Suprapubic skin (tissue), 4 donors: ENCODE measurements at places on chromosomes 2 and 18. TPM values are rescaled to one million over a fixed set of nuclear protein-coding genes. Genes with fewer than 3 reads are reported as not detected.

Gene NEB
- 19.1 TPM for total RNA-seq

Gene TMEM37
- total RNA-seq, result 1.6 TPM

Gene GPR35
- total RNA-seq, result 7.5 TPM

Gene HOXD13
- not detected for total RNA-seq

Gene ATP6V1C2
- total RNA-seq, result 1,335 TPM

Gene FAP
- 3.1 TPM for total RNA-seq

Gene C18orf32
- 21.4 TPM for total RNA-seq

Gene SLC9A2
- total RNA-seq, result 3.3 TPM

Gene LRRTM4
- total RNA-seq, result not detected

Gene POTEC
- not detected for total RNA-seq

Gene CYP1B1
- 12.9 TPM for total RNA-seq

Gene DES
- total RNA-seq, result 30.2 TPM

Gene LANCL1
- 48.6 TPM for total RNA-seq

Gene OR6B2
- not detected for total RNA-seq

Gene DPYSL5
- not detected for total RNA-seq

Gene SLC14A1
- 9.0 TPM for total RNA-seq

Gene KCNJ13
- total RNA-seq, result 1.6 TPM

Gene LHCGR
- total RNA-seq, result not detected

Gene HDAC4
- 51.4 TPM for total RNA-seq

Gene BBS5
- total RNA-seq, result 24.1 TPM

Gene CXCR1
- 0.87 TPM for total RNA-seq

Gene BMP10
- not detected for total RNA-seq

Gene MEP1B
- not detected for total RNA-seq

Gene COBLL1
- total RNA-seq, result 63.4 TPM

Gene TGFA
- 19.2 TPM for total RNA-seq

Gene C2orf80
- total RNA-seq, result not detected

Gene DYSF
- 3.0 TPM for total RNA-seq

Gene RAB27B
- total RNA-seq, result 18.0 TPM

Gene ST8SIA5
- not detected for total RNA-seq

Gene ATAD2B
- total RNA-seq, result 31.0 TPM

Gene CELF4
- not detected for total RNA-seq

Gene THSD7B
- total RNA-seq, result 1.1 TPM

Gene TCF4
- total RNA-seq, result 172 TPM

Gene GNAL
- 17.2 TPM for total RNA-seq

Gene FABP1
- total RNA-seq, result not detected

Gene ABCG5
- total RNA-seq, result not detected

Gene C2orf72
- total RNA-seq, result 4.5 TPM

Gene NIFK
- 74.8 TPM for total RNA-seq

Gene SERPINB3
- 21.2 TPM for total RNA-seq

Gene RAMP1
- total RNA-seq, result 12.1 TPM

Gene TNS1
- 145 TPM for total RNA-seq
